ENCODE measurements at places on chromosomes 6 and 20.
A peak's percentile ranks its signal among the peaks of the same experiment; 100 is the strongest.

- no peak for DNase-seq
Observed at GRCh38 chr6:132954222-132954621, 139.9 kb downstream of the RPS12 start.

DNA sequence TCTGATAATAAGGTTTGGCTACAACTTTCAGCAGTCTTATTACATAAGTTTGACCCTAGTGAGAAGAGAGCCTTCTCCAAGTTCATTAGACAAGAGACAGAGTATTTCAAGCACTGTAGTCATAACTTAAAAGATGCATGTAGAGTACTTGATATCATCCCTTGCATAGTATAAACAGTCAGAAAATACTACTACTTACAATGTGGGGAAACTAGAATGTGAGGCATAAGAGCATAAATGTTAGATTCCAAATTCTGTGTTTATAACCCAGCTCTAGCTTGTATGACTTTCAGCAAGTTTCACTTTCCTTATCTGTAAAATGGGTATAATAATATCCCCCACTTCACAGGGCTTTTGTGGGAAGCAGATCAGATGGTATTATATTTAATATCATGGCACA is 56.8 kb upstream of the TMEM200A start:
- DNase-seq: no peak

DNA sequence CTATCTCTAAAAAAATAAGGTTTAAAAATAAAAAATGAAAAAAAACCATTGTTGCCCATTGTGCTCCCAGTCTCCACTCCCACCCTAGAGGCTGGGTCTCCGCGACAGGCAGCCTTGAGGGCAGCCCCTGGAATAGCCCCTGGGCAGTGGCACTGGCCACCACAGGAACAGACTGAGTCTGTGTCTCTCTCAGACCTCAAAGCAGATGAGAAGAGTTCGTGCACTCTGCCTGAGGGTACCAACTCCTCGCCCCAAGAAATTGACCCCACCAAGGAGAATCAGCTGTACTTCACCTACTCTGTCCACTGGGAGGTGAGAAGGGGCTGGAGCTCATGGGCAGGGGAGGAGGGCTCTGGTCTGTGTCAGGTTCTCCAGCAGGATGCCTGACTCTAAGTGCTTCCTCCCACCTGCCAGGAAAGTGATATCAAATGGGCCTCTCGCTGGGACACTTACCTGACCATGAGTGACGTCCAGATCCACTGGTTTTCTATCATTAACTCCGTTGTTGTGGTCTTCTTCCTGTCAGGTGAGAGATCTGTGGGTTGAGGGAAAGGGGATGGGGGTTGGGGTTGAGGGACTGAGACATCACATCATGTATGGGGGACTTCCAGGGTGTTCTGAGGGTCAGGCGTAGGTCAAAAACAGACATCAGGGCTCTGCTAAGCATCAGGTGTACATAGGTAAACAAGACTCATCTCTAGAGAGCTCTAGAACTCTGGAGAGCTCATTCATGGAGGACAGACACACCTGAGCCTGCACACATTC is 35.6 kb downstream of the TM9SF4 start:
- DNase-seq: no peak

GRCh38 chr6:13873288-13874190 is 51.2 kb upstream of the RNF182 start:
- peak; percentile 11 for DNase-seq

DNA sequence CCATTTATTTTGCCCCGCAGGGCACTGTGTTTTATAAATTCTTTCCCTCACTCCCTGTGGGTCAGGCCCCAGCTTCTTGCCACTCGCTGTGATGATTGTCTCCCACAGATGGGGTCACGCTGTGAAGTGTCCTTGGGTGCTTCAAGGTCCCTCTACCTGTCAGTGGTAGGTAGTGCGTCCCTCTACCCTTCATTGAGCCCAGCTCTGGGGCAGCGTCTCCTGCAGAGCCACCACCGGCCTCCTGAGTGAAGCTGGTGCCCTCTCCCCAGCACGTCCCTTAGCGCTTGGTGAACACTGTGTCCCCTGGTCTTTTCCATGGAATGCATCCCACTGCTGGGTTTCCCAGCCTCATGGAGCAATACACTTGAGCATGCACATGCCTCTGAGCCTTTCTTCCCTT is 108.2 kb downstream of the NRN1 start:
- DNase-seq: no peak

GRCh38 chr6:37699138-37699766 is 1.6 kb upstream of the MDGA1 start:
- no peak for DNase-seq

Data from HFFc6 (cell line).